D721Med (cell line): ENCODE measurements at places on chromosomes 16 and 17.

DNA sequence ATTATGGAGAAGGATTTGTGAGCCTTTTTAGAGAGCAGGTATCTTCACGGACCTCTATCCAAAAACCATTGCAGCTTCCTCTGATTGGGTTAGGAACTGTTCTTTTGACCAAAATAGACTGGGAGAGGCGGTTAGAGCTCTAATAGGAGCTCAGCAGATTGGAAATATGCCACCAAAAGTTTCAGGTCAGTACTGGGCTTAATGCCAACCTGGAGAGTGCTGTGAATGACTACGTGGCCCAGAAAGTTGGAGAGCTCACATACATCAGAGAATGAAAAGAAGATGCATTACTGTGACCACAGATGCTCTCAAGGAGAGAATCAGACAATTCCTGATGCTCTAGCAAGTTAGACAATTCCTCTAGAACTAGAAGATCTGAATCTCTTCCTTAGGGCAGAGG is 86.5 kb downstream of the ABCA8 start:
- no peak for DNase-seq

DNA sequence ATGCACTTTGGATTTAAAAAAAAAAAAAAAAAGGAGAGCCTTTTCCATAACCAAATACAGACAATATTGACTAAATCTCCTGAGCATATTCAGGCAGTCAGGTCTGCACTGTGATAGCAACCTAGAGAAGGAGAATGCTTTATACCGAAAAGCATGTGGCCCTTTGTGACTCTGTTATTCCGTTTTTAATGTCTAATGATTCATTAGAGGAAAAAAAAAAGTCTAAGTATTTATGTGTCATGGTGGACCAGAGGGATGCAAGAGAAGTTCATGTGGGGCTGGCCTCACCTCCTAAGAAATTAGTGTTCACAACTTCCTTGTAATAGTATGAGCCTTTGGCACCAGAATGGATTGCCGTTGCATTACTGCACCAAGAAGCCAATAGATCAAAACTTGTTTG is 11.3 kb upstream of the VWA3A start:
- no peak for DNase-seq

DNA sequence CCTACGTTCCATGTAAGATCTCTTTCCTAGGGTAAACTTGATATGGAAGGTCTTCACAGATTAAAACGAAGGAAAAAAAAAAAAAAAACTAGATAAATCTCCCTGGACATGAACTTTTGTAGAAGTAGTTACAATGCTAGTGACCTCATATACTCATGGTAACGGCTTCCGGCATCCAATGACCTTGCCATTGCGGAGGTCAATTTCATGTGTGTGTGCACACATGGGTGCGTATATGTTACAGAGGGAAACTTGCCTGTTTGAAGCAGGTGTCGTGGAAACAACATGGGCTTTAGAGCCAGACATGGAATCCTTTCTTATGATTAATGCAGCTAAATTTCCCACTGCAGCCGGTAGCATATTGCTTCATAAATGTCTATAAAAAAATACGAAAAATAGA is 435.5 kb downstream of the MAF start:
- DNase-seq, result no peak

GRCh38 chr17:4295686-4296085 is 31.9 kb upstream of the ANKFY1 start:
- no peak for DNase-seq

- no peak for DNase-seq
Observed at GRCh38 chr17:59501690-59502089, 63.7 kb upstream of the DHX40 start.

- DNase-seq, result no peak
Observed at GRCh38 chr16:87642491-87642890, 40.2 kb downstream of the JPH3 start.

DNA sequence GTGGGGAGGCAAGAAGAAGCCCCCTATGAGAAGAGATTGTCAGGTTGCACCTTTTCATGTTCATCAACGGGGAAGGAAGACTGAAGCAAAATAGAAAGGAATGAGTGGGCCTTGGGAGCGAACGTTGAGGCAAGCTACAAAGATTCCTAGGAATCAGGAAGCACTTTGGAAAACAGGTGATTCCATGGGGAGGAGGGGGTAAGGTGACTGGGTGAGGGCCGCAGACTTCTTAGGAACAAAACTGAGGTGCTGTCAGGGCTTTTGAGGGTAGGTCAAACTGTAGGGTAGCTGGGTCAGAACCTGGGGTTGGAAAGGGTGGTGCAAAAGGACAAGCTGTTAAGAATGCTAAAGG is 528 bp downstream of the ITFG1 start:
- no peak for DNase-seq

GRCh38 chr16:81956213-81956948 is 54.9 kb downstream of the SDR42E1 start:
- no peak for DNase-seq
